Stimulated activated CD4-positive, alpha-beta T cell treated with anti-CD3 and anti-CD28 coated beads, TNF-alpha, amount 100 ng/mL, for 1 hour (primary cell): ENCODE measurements at places on chromosomes 2 and 18.

DNA sequence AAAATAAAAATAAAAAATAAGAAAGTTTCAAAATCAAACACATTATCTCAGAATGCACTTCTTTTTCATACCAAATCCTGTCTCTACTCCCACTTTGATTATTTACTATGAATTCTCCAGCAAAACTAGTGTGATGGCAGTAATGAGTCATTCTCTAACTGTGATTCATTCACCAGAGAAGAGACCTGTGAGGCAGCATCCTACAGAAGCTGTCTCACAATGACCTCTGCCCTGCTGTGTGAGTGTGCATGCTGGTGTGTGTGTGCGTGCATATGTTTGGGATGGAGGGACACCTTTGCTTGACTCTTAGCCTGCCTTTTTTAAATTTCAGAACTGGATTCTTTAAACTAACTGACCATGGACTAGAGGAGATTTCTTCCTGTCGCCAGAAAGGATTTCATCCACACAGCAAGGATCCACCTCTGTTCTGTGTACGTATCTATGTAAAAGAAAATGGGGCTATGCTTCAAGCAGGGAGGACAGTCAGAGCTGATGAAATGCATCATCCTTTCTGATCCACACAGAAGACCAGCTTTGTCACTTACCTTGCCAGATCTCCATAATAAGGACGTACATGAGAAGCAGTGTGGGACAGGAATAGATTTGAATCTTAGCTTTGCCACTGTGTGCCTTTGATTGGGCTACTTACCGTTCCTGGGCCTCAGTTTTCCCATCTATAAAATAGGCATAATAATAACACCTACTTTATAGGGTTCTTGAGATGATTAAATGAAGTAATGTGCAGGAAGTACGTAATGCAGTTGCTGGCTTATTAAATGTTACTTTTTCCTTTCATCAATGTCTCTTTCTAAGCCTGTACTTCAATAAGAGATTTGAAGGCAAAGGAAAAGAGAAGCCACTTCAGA, 31.2 kb downstream of the STAMBP start:
- no peak for DNase-seq

GRCh38 chr2:135555311-135555710, 24.0 kb downstream of the R3HDM1 start:
- DNase-seq: no peak

GRCh38 chr2:641872-642815, 35.1 kb downstream of the TMEM18 start:
- no peak for DNase-seq

- DNase-seq: no peak
Observed at GRCh38 chr18:36527740-36528455, 230.4 kb downstream of the FHOD3 start.

DNA sequence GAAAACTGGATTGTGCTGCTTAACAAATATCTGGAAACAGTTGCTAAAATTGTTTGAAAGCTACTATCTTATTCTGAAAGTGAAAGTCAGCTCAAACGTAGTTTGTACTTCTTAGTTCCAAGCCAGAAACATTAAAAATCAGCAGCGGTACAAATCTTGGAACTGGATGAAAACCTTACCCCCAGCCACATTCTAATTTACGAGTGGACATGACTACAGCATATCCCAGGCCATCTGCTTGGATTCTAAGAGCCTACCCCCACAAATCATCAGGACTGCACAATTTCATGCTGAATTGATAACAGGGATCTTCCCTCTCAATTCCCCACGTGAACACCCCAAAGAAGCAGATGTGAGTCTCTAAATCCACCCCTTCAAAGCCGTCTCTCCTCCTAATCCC, 158.7 kb upstream of the NCKAP5 start:
- no peak for DNase-seq

- no peak for DNase-seq
Observed at GRCh38 chr2:67259556-67260342, 137.4 kb upstream of the ETAA1 start.

- DNase-seq: no peak
Observed at GRCh38 chr2:19021100-19021476, 337.3 kb downstream of the OSR1 start.

DNA sequence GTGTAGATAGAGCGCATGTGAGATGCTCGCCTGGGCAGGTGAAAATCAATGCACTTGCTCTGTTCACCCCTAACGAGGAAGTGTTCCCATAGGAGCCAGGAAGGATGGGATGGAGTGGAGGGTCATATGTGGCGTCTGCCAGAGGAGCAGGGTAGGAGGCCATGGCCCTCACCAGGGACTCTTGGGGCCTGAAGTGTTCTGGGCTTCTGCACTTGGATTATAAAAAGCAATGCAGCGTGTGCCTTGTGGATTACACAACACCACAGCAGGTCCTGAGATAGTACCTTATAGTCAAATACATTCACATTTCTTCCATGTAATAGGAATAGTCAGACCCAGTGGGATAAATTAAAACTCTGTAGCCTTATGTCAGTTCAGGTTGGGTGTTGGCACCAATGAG, 100.1 kb downstream of the CABLES1 start:
- DNase-seq: no peak

- DNase-seq: no peak
Observed at GRCh38 chr18:28120828-28121515, 56.0 kb downstream of the CDH2 start.

- no peak for DNase-seq
Observed at GRCh38 chr2:205695460-205695991, 13.2 kb downstream of the NRP2 start.

DNA sequence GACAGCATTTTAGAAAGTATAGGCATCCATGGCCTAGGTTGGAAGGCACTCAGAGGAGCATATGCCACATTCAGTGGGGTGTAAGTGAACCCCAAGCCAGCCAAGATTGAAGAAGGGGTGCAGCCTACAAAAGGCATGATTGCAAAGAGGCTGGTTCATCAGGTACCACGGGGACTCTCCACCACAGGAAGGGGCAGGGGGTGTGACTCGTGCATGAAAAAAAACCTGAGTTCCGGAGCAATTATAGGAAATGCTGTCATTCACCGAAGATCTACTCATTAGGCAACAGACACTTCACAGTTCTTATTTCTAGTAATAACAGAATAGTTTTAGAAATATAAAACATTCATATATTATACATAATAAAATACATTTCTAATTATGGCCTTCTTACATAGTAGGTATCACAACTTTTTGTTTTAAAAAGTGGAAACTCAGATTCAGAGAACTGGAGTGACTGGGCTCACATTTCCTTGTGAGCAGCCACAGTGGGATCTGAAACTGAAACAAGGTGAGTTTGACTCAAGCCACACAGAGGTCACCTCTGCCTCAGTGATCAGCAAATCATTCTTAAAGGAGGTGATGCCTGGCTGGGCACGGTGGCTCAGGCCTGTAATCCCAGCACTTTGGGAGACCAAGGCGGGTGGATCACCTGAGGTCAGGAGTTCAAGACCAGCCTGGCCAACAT, 188.4 kb upstream of the GYPC start:
- DNase-seq: no peak

DNA sequence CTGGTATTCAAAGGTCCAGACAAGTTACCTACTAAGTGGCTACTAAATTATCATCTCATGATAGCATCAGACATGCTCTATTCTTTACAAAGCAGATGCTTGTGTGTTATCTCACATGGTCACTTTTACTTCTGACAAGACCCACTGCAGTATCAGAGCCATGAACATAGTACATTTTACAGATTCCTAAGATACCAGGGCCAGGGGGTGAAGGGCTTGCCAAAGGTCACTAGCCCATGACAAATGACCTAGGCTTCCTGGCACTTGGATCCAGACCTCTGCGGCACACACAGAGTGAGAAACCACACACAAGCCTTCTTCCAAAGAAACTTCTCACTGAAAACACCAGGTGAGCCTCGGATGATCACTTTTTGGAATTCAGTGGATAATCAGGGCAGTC, 446.8 kb downstream of the EIPR1 start:
- no peak for DNase-seq

- DNase-seq: no peak
Observed at GRCh38 chr18:61549889-61550288, 216.7 kb downstream of the CDH20 start.

DNA sequence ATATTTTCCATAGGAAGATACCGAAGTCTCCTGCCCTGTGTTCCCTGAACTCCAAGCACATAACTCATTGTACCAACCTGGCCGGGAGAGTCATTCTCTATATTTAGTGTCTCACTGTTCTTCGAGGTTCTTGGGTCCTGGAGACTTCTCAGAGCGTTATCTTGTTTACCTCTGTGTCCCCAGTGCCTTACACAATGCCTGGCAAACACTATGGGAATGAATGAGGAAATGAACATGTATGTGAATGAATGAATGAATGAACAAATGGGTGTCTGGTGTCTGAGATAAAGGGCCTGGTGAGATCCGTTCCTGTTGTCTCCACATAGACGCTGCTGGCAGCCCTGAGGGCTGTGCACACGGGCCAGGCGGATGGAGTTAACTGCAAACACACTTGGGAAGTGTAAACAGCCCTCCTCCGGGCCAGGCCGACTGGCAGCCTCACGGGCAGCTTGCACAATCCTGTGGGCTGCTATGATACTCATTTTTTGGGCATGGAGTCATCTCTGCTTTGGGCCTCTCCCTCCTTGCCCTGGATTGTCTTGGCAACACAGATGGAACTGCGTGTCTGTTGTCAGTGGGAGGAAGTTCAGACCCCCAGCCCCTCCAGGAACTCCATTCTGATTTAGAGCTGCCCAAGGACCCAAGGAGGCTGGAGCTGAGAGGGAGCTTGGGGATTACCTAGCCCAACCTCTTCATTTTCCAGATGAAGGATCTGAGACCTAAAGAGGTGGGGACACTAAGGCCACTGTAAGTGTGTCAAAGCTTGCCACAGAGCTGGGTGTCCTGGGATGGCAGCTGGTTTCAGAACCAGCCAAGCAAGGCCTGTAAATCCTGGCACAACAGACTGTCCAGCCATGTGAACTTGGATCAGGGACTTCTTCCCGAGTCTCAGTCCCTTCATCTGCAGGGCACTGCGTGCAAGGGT, 124.4 kb downstream of the INHBB start:
- DNase-seq: no peak

GRCh38 chr2:213336253-213336770, 52.0 kb downstream of the SPAG16 start:
- DNase-seq: no peak

GRCh38 chr2:148592791-148593190, 51.8 kb upstream of the EPC2 start:
- no peak for DNase-seq

GRCh38 chr18:55515214-55515613, 72.8 kb downstream of the TCF4 start:
- no peak for DNase-seq

DNA sequence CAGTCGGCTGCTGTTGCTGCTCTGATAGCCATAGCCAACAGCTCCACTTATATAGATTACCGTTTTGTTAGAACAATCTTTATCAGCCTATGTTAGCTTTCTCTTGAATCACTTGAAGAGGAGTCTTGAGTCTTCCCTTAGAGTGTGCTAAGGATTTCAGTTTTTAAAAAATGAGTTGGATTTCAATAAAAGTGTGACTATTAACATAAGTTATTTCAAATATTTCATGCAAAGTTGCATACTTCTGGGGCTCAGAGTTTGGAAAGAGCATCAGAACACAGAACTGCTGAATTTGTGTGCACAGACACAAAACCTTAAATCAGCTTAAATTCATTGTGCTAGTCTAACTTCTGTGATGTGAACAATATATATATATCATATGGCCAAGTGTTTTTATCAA, 174.7 kb downstream of the MTX2 start:
- DNase-seq: no peak

DNA sequence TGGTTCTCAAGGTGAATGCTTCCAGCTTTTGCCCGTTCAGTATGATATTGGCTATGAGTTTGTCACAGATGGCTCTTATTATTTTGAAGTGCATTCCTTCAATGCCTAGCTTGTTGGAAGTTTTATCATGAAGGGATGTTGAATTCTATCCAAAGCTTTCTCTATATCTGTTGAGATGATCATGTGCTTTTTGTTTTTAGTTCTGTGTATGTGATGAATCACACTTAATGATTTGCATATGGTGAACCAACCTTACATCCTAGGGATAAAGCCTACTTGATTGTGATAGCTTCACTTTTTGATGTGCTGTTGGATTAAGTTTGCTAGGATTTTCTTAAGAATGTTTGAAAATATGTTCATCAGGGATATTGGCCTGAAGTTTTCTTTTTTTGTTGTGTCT, 112.1 kb downstream of the MBD2 start:
- DNase-seq: no peak

GRCh38 chr2:157894694-157895435, 18.7 kb upstream of the ACVR1 start:
- DNase-seq: no peak

DNA sequence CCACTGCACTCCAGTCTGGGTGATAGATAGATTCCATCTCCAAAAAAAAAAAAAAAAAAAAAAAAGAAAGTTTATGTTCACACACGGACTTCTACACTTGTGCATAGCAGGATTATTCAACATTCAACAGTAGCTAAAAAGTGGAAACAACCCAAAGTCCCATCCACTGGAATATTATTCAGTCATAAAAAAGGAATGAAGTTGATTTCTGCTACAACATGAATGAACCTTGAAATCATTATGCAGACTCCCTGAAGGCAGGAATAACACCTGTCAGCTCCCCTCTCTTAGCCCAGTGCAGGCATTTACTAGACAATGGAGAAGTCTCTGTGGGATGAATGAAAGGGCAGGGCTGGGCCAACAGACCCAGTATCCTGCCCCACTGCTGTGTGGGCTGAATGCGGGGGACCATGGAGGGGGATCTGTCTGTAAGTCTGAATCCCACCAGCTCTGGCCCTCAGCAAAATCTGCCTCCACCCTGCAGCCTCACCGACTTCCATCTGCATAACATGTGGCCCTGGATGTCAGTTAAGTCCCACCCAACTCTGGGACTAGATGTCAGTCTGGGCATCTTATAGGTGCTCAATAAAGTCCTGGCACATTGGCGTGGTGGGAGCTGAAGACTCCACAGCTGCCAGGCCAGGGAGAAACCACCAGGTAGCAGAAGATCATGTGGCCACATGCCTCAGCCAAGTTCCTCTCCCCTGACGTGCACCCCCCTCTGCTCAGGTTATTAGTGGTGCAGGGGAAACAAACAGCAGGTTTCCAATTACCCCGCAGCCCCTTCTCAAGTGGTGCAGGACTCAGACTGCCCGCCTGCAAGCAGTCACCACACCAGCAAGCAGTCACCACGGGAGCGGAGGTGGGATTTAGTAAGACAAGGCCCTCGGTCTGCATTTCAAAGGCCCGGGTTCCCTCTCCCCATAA, 8.9 kb downstream of the ZFP36L2 start:
- DNase-seq: no peak

GRCh38 chr2:219334076-219334475, 1.5 kb upstream of the RESP18 start:
- DNase-seq: no peak

- DNase-seq: no peak
Observed at GRCh38 chr2:26161926-26162325, 11.0 kb upstream of the GAREM2 start.
